Stimulated activated CD8-positive, alpha-beta memory T cell treated with anti-CD3 and anti-CD28 coated beads, Interleukin-15, amount 100 ng/mL, for 24 hours (primary cell): ENCODE measurements at places on chromosomes 6 and 20.

GRCh38 chr6:132198896-132199295 lies 202.4 kb downstream of the MOXD1 start:
- DNase-seq: no peak

- DNase-seq: no peak
Observed at GRCh38 chr20:13821876-13822275, 37.0 kb downstream of the NDUFAF5 start.

DNA sequence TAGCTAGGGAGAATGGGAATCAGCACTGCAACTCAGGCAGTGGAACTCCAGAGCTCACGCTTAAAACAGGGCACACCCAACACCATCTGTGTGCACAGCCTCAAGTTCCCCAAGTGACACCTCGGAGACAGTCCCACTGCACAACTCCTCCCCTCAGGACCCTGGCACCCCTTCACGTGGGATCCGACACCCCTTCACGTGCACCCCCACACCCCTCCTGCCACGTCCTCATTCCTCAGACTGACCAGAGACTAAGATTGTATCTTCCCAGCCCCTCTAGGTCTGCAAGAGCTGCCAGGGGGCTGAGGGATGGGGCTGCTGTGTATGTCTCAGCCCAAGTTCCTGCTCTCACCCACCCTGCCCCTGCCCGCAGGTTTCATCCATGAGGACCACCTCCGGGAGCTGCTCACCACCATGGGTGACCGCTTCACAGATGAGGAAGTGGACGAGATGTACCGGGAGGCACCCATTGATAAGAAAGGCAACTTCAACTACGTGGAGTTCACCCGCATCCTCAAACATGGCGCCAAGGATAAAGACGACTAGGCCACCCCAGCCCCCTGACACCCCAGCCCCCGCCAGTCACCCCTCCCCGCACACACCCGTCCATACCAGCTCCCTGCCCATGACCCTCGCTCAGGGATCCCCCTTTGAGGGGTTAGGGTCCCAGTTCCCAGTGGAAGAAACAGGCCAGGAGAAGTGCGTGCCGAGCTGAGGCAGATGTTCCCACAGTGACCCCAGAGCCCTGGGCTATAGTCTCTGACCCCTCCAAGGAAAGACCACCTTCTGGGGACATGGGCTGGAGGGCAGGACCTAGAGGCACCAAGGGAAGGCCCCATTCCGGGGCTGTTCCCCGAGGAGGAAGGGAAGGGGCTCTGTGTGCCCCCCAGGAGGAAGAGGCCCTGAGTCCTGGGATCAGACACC lies 7.6 kb downstream of the MYL9 start:
- DNase-seq: no peak

- no peak for DNase-seq
Observed at GRCh38 chr6:128655978-128656498, 135.6 kb upstream of the PTPRK start.

DNA sequence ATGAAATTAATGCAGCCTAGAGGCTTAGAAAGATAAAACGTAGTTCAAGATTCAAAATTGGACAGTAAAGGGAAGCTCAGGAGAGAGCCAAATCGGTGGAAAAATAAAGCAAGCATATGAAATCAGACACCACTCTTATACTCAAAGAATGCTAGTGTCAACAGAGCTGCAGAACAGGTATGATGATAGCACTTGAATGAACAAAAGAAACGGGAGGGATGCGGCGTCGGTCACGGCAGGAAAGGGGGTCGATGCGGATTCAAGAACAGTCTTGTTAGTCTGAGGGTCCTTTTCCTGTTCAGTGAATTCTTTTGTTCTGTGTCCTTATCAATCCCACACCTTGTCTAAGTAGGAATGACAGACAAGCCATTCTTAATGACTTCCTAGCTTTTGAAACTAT lies 114.4 kb downstream of the FOXC1 start:
- no peak for DNase-seq

DNA sequence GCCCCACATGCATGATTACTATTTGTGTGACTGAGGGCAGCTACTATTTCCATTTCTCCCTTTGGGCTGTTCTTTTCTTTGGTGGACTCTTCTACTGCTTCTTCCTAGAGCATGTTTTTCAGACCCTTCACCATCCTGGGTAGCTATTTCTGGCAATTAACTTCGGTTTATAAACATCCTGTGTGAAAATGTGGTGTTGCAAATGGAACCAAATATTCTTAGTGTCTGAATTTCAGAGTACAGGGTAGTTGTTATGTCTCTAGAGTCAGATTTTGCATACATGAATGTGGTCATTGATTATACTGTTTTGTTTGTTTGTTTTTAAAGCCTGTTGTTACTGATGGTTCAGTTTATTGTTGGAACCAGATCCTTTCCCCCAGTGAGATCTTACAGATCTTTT lies 49.7 kb downstream of the PROKR2 start:
- DNase-seq: no peak

DNA sequence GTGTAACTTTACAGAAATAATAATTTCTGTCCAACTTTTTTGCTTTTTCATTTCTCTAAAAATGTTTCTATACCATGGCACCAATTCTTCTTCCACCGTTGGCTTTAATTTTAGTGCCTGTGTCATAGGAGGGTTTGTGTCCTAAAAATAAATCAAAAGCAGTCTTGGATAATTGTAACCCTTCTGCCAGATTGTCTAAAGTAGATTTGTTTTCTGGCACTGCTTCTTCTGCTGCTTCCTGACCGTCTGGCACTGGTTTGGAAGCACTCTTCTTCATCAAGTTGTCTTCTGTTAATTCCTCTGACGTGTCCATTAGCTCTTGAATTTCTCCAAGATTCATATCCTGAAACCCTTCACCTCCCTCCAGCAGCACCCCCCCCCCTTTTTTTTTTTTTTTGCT lies 33.1 kb downstream of the SCAF8 start:
- DNase-seq: no peak
